ENCODE measurements at places on chromosomes 3 and 15.

DNA sequence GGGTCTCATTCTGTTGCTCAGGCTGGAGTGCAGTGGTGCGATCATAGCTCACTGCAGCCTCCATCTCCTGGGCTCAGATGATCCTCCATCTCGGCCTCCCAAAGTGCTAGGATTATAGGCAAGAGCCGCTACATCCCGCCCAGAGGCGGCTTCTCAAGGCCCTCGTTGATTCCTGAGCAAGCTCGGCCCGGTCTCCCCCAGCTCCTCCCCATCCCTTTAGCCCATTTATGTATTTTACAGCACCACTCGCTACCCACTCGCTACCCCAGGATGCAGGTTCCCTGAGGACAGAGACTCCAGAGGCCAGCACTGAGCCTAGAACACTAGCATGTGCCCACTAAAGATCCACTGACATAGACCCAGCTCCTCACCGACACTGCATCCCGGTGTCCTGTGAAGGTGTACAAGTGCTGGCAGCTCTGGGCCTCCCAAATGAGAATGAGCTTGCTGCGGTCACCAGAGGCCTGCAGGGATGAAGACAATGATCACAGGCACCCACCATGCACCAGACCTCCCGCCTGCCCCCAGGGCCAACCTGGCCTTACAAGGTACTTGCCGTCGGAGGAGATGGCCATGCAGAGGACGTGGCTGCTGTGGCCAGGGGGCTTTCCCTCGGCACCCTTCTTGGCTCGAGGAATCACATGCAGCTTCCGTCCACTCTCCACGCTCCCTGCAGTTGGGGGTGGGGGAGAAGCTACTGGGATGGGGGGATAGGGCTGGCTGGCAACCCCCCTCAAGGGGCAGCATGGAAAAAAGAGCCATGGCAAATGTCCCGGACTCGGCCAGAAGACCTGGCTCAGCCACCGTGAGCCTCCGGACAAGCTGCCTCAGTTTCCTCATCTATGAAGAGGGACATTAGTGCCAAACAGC lies 5.6 kb downstream of the RRP9 start:
- no peak for DNase-seq
- H3K27me3 ChIP-seq: no peaks in the 10 kb centered on the region
- peaks cover 5% of the 10 kb centered on the region for H3K4me1 ChIP-seq
- H3K4me3 ChIP-seq: no peak overlapping the region

DNA sequence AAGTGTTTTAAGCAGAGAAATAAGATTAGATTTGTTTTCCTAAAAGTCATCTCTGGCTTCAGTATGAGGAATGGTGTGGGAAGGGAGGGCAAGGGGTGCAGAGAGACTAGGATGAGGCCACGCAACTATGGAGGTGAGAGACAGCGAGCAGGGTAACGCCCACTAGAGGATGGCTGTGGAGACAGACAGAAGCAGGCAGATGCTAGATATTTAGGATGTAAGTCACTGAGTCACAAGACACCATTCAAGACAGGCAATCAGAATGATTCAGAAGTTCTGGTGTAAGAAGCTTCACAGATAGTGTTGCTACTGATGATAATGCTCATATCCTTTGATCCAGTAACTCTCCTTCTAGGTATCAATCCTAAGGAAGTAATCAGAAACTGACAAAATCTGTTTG lies 19.1 kb downstream of the HSPBAP1 start:
- DNase-seq: no peak
- no peak overlapping the region for H3K4me3 ChIP-seq
- no peak overlapping the region for H3K27ac ChIP-seq
- no peaks in the 10 kb centered on the region for H3K27me3 ChIP-seq

DNA sequence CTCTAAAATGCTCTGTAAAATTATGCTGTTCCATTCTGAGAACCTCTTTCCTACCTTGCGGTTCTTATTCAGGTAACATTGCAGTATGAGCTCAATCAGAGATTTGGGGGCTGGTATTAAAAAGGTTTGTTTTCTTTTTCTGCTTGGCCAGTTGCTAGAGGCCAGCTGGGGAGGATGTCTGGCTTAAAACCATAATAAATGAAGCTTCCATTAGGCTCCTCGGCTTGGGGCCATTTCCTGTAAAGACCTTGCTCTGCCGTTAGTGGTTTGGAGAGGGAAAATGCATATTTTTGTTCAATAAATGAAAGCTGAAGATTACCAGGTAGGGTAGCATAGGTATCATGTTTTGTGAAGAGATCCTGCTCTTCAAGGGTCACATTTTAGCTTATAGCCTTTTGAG lies 55.2 kb downstream of the MCTP2 start:
- H3K4me1 ChIP-seq: peaks cover 3% of the 10 kb centered on the region
- H3K4me3 ChIP-seq: no peak overlapping the region
- H3K36me3 ChIP-seq: no peaks in the 10 kb centered on the region
- H3K27me3 ChIP-seq: no peaks in the 10 kb centered on the region

DNA sequence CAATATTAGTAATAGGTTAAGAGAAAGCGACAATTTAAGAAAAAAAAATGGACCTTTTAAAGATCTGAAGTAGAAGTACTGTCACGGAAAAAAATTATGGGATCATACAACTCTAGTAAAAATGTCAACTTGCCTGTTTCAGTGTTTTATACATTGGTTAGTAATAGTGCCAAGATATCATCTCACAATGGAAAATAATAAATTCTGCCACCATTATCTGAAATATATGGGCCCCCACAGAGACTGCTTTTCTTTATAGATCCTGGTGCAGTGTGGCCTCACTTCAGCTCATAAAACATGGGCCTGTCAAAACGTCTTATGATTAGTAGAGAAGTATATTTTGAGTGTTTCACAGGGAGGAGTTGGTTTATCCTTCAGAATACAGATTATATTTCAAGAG lies 266.3 kb upstream of the EPHA6 start:
- DNase-seq: no peak
- no peak overlapping the region for H3K27ac ChIP-seq
- H3K4me3 ChIP-seq: no peak overlapping the region
- H3K4me1 ChIP-seq: no peaks in the 10 kb centered on the region
